HFFc6 (cell line): ENCODE measurements at places on chromosomes 7 and 10. TPM values are rescaled to one million over a fixed set of nuclear protein-coding genes. Genes with fewer than 3 reads are reported as not detected.

GRCh38 chr10:103433858-103434257, 18.3 kb downstream of the CALHM2 start:
- DNase-seq, result no peak

- no peak for DNase-seq
These were observed 236.3 kb downstream of the SDK1 start for GRCh38 chr7:3537210-3537875.

DNA sequence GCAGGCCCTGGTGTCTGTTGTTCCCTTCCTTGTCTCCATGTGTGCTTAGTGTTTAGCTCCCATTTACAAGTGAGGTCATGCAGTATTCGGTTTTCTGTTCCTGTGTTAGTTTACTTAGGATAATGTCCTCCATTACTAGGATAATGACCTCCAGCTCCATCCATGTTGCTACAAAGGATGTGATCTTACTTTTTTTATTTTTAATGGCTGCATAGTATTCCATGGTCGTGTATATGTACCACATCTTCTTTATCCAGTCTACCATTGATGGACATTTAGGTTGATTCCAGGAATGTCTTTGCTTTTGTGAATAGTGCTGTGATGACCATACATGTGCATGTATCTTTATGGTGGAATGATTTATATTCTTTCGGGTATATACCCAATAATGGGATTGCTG, 333.4 kb downstream of the EXOC4 start:
- no peak for DNase-seq

- no peak for DNase-seq
These were observed 104.0 kb downstream of the CPXM2 start for GRCh38 chr10:123787566-123787965.

DNA sequence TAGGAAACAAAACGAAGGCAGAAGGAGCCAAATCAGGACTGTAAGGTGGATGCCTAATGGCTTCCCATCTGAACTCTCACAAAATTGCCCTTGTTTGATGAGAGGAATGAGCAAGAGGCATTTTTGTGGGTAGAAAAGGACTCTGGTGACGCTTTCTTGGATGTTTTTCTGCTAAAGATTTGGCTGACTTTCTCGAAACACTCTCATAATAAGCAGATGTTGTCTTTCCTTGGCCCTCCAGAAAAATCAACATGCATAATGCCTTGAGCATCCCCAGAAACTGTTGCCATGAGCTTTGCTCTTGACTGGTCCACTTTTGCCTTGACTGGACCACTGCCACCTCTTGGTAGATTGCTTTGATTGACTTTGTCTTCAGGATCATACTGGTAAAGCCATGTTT, 13.5 kb downstream of the PTPN12 start:
- peak; percentile 65 for DNase-seq

DNA sequence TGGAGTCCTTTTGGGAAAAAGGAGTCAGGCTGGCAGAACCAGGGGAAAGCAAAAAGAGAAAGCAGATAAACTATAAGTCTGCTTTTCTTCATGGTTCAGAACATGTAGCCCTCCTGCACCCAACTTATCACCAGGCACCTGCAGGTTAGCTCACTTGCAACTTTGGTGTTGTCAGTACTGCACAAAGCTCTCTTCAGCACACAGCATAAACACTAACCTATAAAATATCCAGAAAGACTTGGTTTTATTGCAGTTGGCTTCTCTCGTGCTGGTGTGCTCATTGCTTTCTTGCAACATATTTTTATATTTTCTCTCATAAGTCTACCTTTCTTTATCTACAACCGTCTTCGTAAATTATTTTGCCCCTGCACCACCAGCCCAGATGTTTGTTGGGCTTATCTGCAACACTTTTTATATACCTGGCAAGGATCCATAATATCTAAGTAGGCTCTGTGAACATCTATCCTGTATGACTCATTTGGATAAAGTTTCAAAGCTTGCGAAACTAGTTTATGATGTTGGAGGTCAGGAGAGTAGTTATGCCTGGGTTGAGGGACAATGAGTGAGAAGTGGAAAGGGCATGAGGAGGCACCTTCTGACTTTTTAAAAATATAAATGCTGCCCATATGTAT, 164.6 kb downstream of the ANKRD30A start:
- DNase-seq, result no peak

DNA sequence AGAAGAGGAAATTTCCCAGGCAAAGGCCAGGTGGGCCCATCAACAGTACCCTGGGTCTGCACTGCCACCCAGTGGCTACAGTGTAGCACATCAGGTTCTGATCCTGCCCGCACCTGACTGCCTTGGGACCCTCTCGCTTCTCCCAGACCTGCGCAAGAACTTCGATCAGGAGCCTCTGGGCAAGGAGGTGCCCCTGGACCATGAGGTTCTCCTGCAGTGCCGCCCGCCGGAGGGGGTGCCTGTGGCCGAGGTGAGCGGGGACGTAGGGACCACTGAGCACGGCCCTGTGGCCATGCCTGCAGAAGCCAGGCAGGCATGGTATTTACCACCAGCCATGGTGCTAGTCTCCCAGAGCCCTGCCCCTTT, 33.9 kb upstream of the SLC29A3 start:
- DNase-seq, result no peak

GRCh38 chr10:79333513-79333912, 13.8 kb upstream of the PPIF start:
- DNase-seq, result peak; percentile 90

- no peak for DNase-seq
These were observed 5.5 kb downstream of the CREB3L2 start for GRCh38 chr7:137996386-137996851.

GRCh38 chr10:72875250-72876055, 18.1 kb upstream of the OIT3 start:
- peak; percentile 23 for DNase-seq

DNA sequence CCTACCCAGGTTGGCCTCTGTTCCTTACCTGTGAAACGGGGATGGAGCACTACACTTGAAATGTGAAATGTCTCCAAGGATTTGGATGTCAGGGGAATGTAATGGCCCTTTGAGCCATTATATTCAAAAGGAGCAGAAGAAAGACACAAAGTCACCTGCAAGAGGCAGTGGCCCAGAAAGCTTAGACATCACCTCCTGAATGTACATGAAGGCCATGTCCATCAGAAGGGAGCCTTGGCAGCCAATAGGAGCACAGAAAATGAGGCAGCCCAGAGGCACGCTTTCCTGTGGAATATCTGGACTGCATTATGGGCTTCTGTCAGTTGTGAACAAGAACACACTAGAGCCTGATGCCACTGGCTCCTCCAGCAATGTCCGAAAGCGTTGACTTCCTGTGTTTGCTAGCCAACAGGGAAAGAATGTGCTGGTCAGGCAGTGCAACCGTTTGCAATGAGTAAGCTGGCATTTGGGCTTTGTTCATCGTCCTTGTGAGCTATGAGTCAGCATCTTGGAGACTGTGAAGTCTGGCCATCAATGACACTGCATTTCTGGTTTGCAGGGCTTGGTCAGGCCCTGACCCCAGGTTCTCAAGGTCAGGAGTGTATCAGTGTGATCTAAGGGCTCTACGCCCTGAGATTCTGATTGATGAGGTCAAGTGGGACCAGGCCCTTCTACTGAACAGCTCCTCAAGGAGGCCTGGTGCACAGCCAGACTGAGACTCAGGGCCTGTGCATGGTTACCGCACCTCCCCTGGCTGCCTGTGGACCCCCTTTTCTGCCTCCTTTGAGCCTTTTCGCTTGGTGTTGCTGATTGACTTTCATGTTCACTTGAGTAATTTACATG, 222.4 kb downstream of the RPS24 start:
- peak; percentile 99 for DNase-seq

DNA sequence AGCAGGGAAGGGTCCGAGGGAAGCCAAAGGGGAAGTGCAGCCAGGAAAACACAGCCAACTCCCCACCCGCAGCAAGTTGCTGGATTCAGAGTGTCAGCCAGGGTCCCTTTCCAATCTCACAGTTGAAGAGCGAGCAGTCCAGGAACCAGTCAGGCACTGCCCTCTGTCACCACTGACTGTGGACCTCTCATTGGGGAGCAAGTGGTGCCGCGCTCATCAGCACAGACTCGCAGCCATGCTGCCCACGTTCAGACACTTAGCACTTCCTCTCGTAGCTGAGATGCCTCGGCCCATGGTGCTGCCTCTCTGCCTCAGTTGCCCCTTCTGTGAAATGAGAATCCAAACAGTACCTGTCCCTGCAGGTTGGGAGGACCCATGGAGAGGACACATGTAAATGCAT, 123.6 kb upstream of the CHST15 start:
- DNase-seq, result no peak

DNA sequence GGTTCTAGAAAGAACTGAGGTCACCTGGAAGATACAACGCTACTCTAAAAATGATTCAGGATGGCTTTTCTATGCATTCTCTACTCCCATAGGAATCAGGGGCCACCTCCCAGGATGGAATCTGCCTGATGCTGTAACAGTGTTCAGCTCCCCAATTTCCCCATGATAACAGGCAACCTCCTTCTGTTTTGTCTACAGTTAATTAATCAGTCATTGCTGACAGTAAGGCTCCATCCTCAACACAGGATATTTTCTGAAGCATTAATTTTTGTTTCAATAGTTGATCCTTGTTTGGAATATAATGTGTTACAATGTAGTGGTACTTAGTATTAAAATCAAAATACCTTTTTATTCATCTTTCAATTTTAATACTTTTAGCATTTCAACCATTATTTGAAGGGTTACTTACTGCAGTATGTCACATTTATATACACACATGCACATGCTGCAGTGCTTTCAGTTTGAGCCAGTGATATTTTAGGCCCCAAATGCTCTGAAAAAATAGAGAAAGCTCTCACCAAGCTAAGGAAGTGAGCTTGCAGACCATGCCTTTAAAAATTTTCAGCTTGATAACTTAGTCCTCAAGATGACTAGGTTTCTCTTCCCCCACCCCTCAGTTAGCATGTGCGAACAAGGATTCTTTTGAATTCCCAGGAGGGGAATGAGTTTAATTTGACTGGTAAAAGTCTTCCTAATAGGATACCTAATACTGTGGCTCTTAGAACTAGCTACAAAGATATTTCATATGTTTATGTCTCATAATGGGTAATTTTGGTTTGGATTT, 592 bp upstream of the PIK3CG start:
- no peak for DNase-seq

- no peak for DNase-seq
These were observed 247.6 kb downstream of the DNAJB6 start for GRCh38 chr7:157584420-157584819.

DNA sequence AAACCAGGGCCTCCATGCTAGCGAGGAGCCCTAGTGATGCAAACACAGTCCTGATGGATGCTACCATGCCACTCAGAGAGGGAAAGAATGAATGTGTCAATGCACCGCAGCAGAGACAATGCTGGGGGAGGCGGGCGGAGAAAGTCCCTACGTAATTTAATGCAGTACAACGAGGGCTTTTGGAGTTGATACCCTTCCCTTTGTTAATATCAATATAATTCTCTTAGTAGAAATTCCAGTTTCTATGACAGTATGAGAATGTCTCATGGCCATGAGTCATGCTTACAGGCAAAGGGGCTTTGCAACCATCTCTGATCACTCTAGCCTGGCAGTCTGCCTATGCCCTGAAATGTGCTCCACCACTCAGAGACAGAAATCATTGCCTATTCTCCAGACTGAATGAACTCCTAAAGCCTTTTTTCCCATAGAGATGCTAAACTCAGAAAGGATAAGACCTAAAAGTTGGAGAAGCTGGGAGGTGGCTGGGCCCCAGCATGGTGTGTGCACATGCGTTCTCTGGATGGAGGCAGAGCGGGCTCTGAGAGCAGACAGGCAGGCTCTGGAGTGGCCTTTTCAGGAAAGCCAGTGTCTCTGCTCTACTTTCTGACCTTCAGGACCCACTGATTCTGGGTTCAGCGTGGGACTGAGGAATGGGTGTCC, 20.3 kb upstream of the GIMAP2 start:
- DNase-seq, result no peak

GRCh38 chr10:5125315-5126044, 31.3 kb downstream of the AKR1C3 start:
- no peak for DNase-seq

DNA sequence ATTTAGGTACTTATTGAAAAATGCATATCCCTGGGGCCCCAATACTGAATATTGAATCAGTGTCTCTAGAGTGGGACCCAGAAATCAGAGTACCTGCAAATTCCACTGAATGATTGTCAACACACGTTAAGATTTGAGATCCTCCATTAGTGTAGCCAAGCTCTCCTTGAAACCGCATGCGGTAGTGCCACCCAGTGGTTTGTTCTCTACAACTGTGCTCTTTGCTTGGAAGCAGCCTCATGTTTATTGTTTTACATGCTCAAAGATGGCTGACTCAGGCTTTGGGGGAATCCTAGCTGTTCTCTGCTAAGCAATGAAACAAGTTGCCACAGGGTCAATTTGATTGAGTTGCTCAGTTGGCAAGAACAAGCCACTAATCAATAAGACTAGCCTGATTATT, 340.2 kb upstream of the CELF2 start:
- no peak for DNase-seq

DNA sequence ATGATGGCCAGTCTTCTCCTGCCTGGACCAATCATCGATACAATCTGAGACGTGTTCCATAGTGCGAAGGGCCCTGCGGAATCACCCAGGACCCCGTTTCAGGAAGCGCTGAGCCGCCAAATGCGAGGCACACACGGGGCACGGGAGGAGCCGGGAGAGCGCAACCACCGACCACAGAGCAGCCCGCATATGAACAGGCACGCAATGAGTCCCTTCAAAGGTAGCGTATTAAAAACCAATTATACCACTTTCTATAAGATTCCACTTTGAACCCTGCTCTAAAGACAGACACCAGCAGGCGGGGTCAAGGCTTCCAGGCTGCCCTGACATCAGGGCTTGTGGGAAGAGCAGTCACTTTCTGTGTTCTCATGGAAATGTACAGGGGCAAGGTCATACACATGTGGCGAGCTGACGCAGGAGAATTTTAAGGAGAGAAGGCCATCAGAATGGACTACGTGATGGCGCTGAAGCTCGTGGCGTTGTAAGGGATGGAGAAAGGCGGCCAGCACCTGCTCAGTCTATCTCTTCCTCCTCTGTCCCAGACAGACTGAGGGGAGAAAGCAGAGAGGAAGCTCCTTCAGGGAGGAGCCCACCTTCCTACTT, 46.2 kb downstream of the AMZ1 start:
- DNase-seq, result no peak

DNA sequence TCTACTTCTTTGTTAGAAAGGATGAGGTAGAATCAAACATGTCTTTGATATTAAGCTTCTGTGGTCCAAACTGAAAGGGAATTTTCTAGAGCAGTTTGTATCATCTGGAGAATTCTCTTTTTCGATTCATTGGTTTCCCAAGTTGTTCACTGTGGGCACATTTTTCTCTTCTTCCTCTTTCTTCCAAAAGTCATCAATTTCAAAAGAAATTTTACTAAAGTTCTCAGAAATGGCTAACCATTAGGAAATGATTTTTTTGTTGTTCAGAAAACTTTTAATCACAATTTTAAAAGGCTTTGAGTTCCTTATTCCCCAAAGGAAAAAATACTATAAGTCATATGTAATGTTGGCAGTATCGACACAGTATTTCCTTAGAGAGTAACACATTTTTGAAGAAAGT, 28.3 kb upstream of the CCDC6 start:
- DNase-seq, result no peak

- no peak for DNase-seq
These were observed 240.8 kb downstream of the KIF20B start for GRCh38 chr10:89942217-89942616.

PNLIPRP2 gene
- not detected in 3 replicates for total RNA-seq

GIMAP1 gene
- not detected in 3 replicates for total RNA-seq

AKR1B15 gene
- total RNA-seq, result not detected in 2 replicates

INMT gene
- total RNA-seq, result 0.11 TPM in 1 of 3 replicates, not detected in the others

LIPM gene
- total RNA-seq, result not detected in 3 replicates

TMEM196 gene
- not detected in 3 replicates for total RNA-seq

FAM25A gene
- total RNA-seq, result not detected in 2 replicates

TSPAN33 gene
- 0.12 to 0.28 TPM in 2 of 3 replicates, not detected in the other for total RNA-seq

KNDC1 gene
- 0.55 TPM in 1 of 2 replicates, not detected in the other for total RNA-seq

SRRM3 gene
- 0.12 TPM in 1 of 3 replicates, not detected in the others for total RNA-seq

MMRN2 gene
- total RNA-seq, result 0.90 to 2.1 TPM (median 1.4 TPM) in 3 replicates

NPY4R gene
- not detected in 2 replicates for total RNA-seq

NKX2-3 gene
- not detected in 3 replicates for total RNA-seq

AZGP1 gene
- total RNA-seq, result not detected in 3 replicates

CHAT gene
- not detected in 3 replicates for total RNA-seq
